ENCODE measurements at places on chromosomes 7 and 10.
A peak's percentile ranks its signal among the peaks of the same experiment; 100 is the strongest.

DNA sequence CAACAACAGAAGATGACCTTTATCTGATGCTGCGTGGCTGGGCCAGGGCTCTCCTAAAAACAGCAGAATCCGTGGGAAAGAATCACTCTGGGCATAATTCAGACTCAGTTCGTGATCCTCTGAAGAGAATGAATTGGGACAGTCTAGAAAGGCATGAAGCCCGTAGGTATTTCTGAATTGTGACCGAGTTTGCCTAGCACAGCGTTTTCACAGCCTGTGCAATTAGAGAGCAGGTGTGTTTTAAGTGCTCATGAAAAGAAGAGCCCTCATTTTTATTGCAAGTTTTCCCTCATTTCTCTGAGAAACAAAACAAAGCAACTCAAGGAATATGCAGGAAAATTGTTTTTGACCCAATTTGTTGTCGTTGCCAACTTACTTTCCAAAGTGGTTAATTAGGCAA lies 366.2 kb downstream of the WDR11 start:
- no peak for DNase-seq

DNA sequence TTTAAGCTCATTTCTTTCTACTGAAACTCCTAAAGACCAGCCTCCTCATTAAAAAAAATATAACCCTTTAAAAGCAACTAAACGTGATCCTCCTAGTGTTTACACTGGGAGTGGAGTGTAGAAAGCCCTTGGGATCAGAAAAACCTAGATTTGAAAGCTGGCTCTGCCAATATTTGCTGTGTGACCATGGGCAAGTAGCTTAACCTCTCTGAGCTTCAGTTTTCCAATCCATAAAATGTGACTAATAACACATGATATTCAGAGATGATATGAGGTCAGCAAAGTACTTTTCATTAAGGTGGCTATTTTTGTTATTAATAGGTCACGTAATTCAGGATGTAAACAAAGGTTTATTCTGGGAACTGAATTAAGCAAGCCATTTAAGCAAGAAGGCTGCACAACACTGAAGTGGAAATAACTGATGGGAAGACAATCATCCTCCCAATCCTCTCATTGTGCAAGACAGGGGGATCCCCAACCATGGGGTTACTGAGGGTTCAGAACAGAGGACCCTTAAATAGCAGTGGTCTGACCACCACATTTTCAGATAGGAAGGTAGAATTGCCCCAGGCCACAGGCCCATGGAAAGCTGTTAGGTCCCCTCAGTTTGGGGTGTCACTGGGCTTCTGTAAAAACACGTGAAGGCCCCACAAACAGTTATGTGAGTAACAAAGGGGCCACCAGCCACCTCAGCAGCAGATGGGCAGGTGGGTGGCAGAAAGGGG lies 49.1 kb upstream of the EEPD1 start:
- no peak for DNase-seq

DNA sequence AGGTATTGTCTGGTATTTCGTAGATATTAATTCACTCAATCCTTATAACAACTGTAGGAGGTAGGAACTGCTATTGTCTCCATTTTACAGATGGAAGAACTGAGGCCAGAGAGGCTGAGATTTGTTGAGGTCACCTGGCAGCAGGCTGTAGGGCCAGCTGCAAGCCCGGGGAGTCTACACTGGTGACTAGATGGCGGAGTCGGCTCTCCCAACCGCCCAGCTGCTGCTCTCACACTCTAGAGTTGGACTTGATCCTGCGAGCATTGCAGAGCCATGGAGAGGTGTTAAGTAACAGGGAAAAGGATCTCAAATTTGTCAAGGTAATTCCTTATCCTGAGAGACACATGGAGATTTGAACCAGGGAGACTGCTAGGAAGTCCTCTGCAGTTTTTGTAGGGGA lies 124.1 kb downstream of the CAMK1D start:
- no peak for DNase-seq

DNA sequence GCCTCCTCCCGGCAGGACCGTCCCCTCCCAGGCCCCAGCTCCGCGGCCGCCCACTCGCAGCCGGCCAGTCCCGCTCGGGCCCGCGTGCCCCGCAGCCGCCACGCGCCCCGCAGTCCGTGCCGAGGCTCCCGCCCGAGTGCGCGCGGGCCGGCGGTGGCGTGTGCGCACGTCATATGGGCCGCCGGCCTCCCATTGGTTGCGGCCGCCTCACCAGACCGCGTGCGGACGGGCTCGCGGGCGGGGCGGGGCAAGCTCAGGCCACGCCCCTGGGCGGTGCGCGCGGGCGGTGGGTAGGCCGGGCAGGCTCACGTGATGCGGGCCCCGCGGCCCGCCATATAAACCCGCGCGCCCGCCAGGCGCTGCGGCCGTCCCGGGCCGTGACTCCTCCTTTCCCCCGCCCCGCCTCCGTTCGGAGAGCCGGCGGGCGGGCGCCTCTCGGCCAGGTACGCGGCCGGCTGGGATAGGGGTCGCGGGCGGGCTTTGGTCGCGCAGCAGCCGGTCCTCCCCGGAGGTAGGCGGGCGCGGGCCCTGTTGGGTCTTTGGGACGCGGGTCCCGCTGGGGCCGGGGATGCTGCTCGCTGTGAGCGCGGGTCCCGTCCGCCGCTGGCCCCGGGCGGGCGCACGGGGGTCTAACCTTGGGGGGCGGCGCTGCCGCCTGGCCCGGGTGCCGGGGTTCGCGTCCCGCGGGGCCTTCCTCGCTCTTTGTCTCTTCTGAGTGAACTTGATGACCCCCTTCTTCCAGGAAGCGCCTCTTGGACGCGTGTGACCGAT lies at the start of gene INSIG1:
TSS of gene INSIG1 (plus strand) at position 362 of the 771 bp plus-strand sequence. CDS start at position 770, 408 bp downstream.
- peak; percentile 78 for DNase-seq

Measured in SJCRH30 (cell line).